Amygdala (tissue), 56 donors: ENCODE measurements at places on chromosomes 13 and 19.

DNA sequence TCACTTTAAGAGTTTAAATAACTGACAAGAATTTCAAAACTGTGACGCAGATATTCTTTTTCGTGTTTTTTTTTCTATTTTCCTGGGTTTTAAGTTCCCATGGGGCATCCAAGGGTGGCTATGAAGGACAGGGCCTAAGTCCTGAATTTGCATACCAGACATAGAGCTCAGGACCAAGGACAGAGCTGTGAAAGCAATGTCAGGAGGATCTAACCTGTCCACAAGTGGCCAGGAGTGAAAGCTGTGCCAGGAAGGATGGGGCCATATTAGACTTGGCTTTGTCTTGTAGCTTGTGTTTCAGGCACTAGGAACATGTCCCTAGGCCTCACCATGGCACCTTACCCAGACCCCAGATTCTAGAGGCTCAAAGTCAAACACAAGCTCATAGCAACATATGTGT is 289.4 kb upstream of the MIR17HG start:
- DNase-seq = no peak

DNA sequence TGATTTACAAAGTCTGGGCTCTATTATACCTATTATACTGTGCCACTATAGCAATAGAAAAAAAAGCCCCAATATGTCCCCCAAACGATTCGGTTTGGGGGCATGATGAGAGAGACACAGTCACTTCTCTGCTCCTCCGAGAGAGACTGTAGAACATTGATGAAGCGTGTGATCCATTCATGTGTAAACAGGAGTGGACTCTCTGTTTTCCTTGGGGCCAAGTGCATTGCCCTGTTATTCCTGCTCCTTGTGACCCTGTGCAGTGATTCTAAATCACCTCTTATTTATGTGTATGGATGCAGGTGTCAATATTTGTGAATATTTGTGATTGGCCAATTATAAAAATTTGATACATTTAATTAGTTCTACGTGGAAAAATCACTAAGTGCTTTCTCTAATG is 17.0 kb downstream of the F10 start:
- no peak for DNase-seq

DNA sequence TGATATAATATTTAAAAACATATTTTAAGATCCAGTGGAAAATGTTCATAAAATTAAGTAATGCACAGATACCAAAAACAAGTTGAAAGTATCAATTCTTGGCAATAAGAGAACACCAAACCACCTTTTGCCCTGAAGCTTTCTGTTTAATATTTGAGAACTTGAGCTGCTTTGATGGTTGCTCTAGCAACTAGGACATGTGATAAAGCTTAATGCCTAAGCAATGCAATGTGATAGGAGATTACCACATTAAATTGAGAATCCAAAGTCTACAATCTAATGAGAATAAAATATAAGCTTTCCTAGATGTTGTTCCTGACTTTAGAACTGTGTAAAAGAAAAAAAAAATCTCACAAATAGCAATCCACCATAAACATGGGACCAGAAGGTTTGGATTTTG is 1367.5 kb upstream of the PCDH9 start:
- no peak for DNase-seq

DNA sequence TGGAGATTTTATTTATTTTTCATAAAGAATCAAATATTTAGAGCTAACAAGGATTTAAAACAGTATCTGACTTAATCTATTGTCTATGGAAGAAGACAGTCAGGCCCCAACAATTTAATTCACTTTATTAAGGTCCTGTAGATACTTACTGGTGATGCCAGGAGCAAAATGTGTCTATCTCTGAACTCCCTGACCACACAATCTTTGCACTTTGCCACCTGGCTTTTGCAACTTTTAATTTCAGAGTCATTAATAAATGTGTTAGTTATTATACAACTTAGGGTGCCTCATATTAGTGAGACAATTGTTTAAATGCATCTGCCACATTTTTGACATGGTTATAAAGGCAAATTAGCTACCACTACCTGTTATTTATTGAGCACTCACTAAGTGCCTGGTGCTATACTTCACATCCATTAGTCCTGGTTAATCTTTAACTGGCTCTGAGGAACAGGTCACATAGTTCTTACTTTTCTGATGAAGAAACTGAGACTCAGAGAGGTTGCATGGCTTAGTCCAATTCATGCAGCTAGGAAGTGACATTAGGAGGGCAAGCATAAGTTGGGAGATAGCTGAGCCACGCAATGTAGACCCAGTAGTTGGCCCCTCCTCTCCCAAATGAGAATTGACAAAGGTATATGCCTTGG is 297.9 kb downstream of the DCT start:
- DNase-seq = no peak

- DNase-seq = no peak
These were observed 566 bp downstream of the HMG20B start for GRCh38 chr19:3573162-3573857.

GRCh38 chr19:4323692-4324091 is 14.9 kb downstream of the STAP2 start:
- no peak for DNase-seq

- no peak for DNase-seq
These were observed 9.4 kb downstream of the FLT1 start for GRCh38 chr13:28485551-28485950.

- no peak for DNase-seq
These were observed 351.4 kb downstream of the SLITRK5 start for GRCh38 chr13:88022431-88023208.

GRCh38 chr13:103405297-103405696 is 339.1 kb upstream of the SLC10A2 start:
- no peak for DNase-seq

GRCh38 chr19:41401483-41401882 is 3.9 kb downstream of the BCKDHA start:
- no peak for DNase-seq

- DNase-seq = no peak
These were observed 28.3 kb downstream of the PIP5K1C start for GRCh38 chr19:3671680-3672574.

GRCh38 chr13:57582032-57582431 is 49.5 kb upstream of the PCDH17 start:
- DNase-seq = no peak

DNA sequence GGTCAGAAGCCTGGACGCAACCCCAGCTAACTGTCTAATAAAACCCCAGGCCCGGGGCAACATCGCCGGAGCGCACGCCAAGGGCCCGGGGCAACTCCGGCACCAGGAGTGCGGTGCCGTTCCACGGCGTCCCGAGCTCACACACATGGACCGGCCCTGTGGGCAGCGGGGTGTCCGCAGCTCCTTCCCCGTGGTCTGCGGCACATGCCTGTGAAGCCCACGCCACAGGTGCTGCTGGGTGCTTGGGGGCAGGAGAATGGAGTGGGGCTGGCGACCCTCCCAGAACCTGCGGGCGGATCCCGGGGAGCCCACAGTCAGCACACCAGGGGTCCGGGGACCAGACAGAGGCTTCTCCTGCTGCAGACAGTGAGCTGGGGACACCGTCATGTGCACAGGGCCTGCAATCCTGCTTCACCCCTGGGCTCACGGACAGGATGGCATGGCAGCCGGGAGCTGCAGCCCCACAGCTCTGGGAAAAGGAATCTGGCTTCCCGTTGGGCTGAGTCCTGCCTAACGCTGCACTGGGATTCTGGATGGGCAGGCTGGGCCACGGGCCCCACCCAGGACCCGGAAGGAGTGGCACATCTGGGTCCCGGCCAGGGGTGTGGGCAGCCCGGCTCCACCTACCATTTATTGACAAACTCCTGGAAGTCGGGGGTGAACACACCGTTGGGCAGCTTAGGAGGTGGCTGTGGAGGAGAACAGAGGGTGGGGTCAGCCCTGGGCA is 28.2 kb upstream of the ZBTB7A start:
- no peak for DNase-seq

DNA sequence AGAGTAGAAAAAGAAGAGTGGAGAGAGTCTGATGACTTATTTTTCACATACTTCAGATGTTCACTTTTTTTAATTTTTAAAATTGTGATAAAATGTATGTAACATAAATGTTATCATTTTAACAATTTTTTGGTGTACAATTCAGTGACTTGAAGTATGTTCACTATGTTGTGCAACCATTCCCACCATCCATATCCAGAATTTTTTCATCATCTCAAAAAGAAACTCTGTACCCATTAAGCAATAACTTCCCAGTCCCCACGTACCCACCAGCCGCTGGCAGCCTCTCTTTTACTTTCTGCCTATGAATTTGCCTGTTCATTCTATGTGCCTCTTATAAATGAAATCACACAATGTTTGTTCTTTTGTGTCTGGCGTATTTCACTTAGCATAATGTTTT is 43.3 kb downstream of the SKA3 start:
- DNase-seq = no peak

DNA sequence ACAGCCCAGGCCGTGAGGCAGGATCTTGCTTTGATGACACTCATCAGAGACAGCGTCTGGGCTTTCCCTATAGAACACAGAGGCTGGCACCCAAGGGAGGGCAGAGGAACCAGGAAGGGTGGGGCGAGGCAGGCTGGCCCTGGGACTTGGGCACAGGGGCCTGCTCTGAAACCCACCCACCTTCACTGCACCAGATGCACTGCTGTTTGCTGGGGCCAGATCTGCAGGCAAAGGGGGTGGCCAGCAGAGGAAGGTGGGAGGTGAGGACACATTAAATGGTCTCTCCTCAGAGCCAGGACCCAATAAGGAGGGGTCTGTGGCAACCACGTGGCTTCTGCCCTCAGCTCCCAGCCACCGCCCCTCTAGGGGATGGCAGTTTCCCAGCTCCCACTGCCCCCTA is 6.6 kb upstream of the VSTM2B start:
- DNase-seq = no peak

DNA sequence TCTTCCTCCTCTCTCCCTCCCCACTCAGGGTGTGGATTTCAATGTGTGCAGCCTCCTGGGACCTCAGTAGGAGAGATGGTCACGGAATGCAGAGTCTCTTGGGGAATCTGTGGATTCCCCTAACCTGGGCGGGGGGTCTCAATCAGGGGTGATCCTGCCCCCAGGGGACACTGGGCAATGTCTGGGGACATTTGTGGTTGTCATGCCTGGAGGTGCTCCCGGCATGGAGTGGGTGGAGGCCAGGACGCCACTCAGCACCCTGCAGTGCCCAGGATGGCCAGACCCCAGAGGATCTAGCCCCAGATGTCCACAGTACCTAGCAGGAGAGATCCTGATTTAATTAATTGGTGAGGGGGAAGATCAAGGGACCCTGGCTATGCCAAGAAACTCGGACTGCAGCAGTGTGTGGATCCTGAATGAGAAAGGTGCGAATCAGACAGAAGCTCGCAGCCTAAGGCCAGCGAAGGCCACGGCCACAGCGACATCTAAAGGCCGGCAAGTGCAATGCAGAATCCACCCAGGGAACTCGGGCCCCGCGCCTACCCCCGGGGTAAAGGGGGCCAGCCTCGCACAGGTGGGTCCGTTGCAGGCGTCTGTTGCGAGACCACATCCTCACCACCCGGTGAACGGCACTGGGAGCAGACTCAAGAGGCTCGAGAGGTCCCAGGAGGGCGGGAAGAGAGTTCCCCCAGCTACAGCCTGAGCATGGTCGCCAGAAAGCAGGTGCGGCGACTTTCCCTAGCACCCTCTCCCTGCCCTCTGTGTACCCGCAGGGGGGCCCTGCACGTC is 88.8 kb downstream of the GNG7 start:
- DNase-seq = no peak

GRCh38 chr19:36198119-36198518 is 16.3 kb downstream of the ZNF565 start:
- peak; percentile 17 for DNase-seq

DNA sequence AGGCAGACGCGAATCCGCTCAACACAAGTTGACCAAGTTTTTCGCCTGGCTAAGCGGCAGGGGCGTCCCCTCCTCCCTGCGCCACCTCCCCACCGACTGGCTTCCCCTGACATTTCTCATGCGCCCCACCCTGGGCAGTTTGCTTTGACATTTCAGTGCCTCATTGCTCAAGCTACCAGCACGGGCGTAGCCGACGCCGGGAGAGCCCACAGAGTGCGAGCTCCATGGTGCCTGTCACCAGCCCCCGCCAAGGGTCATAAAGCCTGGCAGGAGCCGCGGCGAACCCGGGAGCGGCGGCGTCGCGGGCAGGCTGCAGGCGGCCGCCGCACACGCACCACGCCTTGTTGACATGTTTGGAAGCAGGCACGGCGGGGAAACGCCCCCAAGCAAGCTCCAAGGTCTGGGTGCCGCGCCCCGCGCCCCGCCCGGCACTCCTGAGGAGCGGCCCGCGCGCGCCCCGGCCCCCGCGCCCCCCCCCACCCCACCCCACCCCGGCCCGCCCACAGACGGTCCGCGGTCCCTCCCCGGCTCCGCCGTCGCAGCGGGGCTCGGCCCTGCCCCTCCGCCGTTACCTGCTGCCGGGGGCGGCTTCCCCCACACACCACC is 601 bp downstream of the FBXL3 start:
- DNase-seq = peak; percentile 54

- DNase-seq = no peak
These were observed 179.1 kb downstream of the ZNF536 start for GRCh38 chr19:30551271-30551670.

- no peak for DNase-seq
These were observed 96.2 kb downstream of the SUCLA2 start for GRCh38 chr13:47904891-47905290.

- DNase-seq = no peak
These were observed 20.6 kb upstream of the METTL21C start for GRCh38 chr13:102715447-102715846.

DNA sequence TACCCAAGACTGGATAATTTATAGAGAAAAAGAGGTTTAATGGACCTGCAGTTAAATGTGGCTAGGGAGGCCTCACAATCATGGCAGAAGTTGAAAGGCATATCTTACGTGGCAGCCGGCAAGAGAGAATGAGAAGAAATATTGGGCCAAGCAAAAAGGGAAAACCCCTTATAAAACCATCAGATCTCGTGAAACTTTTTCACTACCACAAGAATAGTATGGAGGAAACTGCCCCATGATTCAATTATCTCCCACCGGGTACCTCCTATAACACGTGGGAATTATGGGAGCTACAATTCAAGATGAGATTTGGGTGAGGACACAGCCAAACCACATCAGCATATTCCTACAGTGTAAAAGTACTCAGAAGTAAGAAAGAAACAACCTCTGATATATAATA is 4.7 kb upstream of the KBTBD7 start:
- no peak for DNase-seq

DNA sequence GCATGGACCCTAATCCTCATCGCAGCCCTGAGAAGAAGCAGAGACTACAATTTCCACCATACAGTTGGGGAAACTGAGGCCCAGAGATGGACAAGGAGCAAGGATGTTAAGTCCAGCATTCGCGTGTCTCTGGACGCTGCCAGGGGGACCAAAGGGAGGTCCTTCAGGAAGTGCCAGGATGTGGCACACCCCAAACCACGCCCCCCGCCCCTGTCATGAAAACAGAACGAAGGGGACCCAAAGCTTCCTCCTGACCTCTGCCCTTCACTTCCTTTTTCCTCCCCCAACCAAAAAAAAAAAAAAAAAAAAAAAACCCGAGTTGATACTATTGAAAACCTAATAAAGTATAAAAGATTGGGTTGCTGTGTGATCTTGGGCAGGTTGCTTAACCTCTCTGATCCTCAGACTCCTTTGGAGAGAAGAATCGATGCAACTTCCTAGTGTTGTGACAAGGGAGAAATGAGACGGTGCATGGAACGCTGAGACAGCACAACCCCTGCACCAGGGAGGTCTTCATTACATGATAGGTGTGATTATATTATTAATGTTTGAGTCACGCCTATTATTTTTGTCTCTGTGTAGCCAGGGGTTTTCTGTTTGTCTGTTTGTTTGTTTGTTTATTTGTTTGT is 2.7 kb upstream of the ZBTB7A start:
- DNase-seq = no peak

- no peak for DNase-seq
These were observed 183.9 kb upstream of the SLC10A2 start for GRCh38 chr13:103250071-103250470.

- DNase-seq = no peak
These were observed 45.5 kb downstream of the SAE1 start for GRCh38 chr19:47176071-47176626.
